ENCODE measurements at places on chromosomes 7 and 10.

DNA sequence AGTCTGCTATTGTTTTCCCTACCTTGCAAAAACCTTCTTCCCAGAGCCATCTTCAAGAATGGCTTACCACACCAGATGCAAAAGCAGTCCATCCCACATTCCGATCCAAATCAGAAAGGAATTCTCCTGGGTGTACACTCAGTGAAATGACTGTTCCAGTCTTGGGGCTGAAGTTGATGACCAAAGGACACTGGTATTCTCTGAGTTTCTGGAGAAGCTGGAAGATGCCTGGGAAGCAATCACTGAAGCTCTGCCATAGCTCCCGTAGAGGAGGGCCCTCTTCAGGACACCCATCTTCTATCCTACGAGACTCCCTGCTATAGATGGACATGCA lies 155.7 kb downstream of the LCOR start:
- peak; percentile 58 for DNase-seq

GRCh38 chr10:27822301-27822700 lies 76.7 kb upstream of the MKX start:
- DNase-seq, result peak; percentile 1

DNA sequence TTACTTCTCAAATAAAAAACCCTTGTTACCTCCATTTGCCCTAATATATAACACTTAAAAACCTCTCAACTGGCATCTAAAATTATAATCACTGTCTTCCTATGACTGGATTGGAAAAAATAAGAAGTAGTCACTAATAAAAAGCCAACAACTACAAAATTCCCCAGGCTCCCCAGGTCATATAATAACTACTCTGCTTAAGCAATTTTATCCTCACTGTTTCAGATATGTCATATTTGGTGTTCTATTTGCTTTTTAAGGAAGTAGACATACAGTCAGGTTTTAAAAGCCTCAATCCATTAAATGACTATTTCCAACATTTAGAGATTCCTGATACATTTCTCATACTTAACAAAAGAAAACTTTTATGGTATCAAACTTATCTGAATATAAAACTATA lies 2.4 kb downstream of the H2AZ2 start:
- DNase-seq, result no peak

DNA sequence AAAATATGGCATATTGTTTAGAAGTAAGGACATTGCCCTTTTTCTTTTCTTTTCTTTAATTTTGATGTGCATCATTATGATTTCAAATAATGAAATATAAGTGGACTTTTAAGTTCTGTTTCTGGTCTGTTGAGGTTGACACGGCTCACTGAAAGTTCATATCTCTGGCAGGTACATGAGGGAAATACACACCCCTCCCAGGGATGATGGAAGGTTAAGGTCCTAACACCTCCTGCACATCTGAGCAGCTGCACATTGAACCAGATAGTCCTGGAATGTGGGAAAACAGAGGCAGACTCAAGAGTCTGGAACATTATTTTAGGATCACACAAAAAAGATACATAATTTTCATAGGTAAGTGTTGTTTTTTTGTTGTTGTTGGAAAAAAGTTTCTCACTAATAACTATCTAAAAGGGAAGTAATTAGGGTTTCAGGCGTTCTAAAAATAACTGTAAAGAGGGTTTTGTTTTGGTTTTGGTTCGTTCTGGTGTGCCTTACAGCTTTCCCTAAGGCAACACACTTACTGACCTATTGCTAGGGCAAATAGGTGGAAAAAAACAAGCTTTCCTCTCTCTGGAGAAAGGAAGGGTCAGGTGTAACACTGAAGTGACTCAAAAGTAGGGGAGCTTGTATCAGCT lies 201.2 kb upstream of the PRKCQ start:
- DNase-seq, result no peak

DNA sequence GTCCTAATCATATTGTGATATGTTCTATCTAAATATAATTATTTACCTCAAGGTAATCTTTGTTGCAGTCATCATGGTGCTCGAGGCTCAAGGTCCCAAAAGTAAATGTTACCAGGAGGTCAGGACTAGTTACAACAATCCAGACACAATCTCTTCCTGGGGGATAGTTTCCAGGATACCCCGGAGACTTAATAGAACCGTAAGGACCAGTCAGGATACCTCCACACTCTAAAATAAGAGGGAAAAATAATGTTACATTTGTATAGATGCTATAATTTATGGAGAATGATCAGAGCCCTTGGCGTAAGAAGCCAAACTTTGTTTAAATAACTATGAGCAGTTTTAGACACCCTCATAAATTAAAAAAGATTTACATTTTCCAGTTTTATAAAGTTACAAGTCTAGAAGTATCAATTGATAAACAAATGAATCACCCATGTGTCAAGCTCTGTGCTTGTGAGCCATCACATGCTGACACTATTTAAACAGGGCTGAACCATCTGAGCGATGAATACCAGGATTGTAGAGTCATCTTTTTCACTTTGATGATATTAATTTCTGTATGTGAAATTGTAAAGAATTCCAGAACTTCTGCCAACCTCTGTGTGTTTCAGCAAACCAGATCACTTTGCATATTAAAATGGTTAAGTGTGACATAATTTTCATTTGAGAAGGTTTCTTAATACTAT lies 41.3 kb downstream of the CUBN start:
- peak; percentile 92 for DNase-seq

DNA sequence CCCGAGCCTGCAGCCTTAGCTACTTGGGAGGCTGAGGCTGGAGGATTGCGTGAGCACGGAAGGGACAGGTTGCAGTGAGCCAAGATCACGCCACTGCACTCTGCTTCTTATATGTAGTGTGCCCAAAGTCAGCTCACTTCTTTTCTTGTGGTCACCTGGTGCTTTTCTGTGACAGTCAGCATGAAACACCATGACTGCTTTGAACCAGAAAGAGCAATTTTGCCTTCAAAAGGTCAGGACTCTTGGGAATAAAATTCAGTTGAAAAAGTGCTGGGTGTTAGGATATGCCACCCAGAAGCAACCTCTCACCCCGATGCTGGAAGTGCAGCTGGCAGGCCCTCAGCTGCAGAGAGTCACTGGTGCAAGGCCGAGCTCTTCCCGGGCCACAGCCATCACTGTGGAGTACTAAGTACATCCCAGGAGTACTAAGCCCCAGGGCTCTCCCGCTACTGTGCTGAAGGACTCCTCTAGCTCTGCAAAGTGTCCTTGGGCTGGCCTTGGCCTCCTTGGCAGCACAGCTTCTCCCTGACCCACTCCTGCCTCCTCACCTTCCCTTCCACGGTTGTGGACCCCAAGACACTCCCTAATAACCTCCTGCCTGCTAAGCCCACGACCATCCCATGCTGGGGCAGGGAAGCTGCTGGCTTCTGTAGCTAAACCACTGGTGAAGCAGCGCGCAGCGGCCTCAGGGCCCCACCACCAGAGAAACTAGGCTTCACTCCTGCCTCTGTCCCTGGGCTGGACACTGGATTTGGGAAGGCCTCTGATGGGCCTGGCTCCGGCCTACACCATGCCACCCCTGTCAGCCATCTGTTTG lies 17.6 kb upstream of the GDI2 start:
- no peak for DNase-seq

- peak; percentile 19 for DNase-seq
These were observed 6.1 kb upstream of the PKD1L1 start for GRCh38 chr7:47954231-47954911.

- DNase-seq, result no peak
These were observed 25.9 kb downstream of the HABP2 start for GRCh38 chr10:113578773-113579172.

GRCh38 chr7:91379991-91380390 lies 115.8 kb downstream of the FZD1 start:
- DNase-seq, result no peak

- DNase-seq, result peak; percentile 15
These were observed 130.9 kb downstream of the SND1 start for GRCh38 chr7:127782654-127783559.

DNA sequence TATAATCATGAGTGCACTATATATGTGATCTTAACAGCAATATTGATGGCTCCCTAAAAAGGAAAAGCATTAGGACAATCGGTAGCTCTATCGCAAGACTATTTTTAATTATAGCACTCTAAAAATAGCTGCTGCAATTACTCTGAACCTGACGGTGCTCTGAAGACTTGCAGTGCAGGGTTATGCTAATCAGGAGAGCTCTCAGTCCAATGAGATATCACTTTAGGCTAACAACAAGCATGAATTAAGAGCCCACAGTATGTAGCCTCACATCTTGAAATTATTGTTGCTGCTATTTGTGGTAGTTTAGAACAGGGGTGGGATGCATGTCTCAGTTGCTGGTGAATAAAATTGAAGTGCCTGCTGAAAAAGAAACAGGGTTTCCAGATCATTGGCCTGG lies 515.8 kb upstream of the AKR1E2 start:
- DNase-seq, result no peak
